ENCODE measurements at places on chromosomes 4 and X.

GRCh38 chr4:180057891-180058671, 2185.1 kb upstream of the TENM3 start:
- DNase-seq = peak; percentile 35

DNA sequence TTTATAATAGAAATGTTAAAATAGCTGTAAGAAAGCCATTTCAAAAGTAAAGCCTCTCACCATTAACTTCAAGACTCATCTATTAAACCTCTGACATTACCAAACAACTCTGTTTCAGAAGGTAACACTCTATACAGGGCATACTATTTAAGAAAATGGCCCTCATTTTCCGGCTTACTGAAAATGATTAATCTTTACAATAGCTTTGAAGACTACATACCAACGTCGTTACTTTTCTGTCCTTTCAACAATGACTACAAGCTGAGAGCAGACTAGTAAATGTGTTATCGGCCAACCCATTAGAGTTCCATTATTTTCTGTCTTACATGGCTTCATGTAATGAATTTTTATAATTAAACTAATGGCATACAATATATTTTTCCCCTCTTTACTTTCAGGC, 593.6 kb upstream of the FTHL17 start:
- no peak for DNase-seq

DNA sequence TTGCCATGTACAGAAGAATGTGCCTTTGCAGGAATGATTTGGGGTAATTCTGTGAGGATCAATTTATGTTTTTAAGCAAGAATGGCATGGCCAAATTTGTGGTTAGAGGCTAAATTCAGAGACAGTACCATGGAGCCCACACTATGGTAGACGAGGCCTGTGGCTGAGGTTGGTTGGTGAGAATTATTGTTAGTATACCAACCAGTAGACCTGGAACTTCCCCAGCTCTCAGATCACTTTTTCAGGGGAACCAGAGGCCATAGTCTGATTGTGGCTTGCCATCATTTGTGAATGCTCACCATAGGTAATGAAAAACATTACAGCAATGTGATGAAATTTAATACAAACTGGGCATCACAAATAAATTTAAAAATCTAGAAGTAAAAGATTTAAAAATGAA, 56.3 kb downstream of the SHISA3 start:
- no peak for DNase-seq

- DNase-seq = no peak
Measured at GRCh38 chr4:100823066-100823992, 305.5 kb upstream of the EMCN start.

DNA sequence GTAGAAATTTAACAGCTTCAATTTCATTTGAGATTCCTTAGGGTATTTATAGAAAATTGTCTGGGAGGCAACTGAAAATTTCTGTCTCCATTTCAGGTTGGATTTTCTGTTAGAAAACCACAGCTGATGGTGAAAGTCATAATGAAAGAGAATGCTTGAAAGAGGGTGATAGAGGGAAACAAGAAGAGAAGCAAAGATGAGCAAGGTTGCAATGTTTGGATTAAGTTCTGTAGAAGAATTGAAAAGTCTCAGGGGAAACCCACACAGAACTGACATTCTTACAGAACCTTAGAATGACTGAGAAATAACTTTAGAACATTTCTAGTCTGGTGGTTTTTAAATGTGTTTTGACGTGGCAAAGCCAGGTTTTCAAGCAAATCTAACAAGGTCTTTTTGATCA, 14.7 kb downstream of the GBA3 start:
- DNase-seq = no peak

Measured in RPMI8226 (cell line).